ENCODE measurements at places on chromosomes 12 and 14.

DNA sequence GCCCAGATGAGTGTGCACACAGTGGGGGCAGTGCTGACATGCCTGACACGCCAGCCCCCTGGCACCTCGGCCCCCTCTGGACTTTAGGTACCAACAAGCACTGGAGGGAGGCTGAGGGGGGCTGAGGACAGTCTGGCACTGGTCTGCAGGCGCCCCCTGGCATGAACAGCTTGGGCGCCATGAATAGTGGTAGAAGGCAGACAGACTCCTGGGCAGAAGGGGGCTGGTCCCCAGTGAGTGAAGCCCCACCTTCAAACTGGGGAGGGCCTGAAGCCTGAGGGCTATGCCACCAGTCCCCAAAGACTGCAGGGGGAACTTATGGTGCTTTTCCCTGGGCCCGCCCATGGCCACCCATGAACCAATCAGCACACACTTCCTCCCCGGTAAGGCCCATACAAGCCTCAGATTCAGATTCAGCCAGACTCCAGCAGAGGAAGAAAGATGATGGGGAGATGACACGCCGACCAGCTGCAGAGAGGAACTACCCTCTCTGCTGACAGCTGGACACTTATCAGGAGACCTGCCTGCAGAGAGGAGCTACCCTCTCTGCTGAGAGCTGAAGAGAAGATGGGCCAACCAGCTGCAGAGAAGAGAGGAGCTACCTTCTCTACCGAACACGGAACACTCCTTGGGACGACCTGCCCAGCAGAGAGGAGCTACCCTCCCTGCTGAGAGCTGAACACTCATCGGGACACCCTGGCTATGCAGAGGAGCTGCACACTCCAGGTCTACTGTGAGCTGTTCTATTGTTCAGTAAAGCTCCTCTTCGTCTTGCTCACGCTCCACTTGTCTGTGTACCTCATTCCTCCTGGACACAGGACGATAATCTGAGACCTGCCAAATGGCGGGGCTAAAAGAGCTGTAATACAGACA, 324.5 kb downstream of the PCNX1 start:
- DNase-seq: no peak

DNA sequence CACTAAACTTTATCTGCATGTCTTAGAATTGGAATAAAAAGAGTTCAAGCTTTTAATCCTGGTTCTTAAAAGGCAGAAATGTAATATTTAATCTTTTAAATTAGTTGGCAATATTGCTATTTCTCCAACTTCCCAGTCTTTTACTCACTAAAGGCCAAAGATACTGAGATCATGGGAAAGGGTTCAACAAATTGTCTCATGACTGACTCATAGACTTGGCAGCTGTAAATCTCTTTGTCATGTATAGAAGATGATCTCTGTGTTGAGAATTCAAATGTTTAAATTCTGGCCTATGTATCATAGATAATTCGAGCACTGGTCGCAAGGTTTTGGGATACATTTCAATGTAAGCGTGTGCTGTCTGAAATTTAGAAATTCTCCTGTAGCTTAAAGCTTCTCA, 40.1 kb upstream of the STRAP start:
- DNase-seq: no peak

GRCh38 chr14:76837524-76837923, 11.3 kb downstream of the LRRC74A start:
- DNase-seq: no peak

DNA sequence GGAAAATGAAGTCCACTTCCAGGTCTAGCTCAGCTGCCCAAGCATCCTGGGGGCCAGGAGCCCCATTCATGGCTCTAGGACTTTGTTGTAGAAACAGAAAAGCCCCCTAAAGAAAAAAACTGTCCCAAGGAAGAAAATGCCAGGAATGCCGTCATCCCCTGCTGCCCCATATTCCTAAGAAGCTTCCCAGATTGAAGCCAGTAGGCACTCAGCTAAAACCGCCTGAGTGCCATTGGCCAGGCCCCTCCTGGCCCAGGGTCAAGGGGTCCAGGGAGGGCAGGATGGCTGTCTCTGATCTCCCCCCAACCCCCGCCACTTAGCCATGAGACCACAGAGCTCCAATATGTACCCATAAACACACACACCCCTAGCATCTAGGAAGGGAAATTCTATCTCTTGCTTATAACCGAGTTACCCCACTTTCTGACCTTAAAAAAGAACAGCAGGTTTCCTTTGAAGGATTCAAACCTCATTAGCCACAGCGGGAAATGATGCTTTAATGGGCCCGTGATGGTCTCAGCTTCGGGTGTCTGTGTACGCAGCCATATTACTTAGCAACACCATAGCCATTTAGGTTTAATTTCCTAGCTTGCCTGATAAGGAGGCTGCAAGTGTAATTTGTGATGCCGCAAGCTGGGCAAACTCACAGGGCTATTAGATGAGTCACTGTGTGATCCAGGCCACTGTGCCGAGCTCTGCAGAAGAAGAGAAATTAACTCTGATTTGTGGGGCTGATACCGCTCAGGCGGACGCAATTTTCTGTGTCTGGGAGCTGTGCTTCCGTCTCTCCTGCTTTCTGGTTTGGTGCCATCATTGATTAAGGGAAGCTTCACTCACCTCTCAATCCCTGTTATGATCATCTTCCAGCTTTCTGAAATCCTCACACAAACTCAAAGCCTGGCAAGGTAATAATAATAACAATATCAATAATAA, 84.2 kb downstream of the GCH1 start:
- no peak for DNase-seq

- DNase-seq: no peak
These were observed 55.7 kb downstream of the PCNX1 start for GRCh38 chr14:70962935-70963334.

- no peak for DNase-seq
These were observed 157.5 kb downstream of the C12orf75 start for GRCh38 chr12:105487963-105488362.

GRCh38 chr12:113346353-113346752, 11.4 kb upstream of the SLC8B1 start:
- DNase-seq: no peak

GRCh38 chr14:49303946-49304516, 282.1 kb downstream of the RPS29 start:
- no peak for DNase-seq

GRCh38 chr12:6752167-6752920, 597 bp downstream of the MLF2 start:
- DNase-seq: no peak

- no peak for DNase-seq
These were observed 11.3 kb upstream of the FAM222A start for GRCh38 chr12:109702111-109702841.

GRCh38 chr12:49030119-49030518, 11.5 kb upstream of the PRKAG1 start:
- no peak for DNase-seq

- DNase-seq: no peak
These were observed 14.0 kb downstream of the KCTD10 start for GRCh38 chr12:109462868-109463692.

DNA sequence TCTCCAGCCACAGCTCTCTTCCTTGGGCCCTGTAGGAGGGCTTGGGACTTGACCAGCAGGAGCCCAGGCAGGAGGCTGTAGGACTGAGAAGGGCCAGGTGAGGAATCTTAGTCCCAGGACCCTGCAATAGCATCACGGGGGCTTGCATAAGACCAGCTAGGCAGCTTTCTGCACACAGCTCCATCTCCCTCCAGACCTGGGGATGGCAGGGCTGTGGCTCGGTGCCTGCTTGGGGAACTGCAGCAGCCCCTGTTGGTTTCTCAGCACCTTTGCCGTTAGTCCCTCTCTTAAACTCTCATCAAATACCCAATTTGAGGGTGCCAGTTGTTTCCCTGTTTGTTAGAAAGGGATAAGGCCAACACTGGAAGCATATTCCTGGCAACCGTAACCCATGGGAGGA, 14.3 kb downstream of the DIO3 start:
- no peak for DNase-seq

DNA sequence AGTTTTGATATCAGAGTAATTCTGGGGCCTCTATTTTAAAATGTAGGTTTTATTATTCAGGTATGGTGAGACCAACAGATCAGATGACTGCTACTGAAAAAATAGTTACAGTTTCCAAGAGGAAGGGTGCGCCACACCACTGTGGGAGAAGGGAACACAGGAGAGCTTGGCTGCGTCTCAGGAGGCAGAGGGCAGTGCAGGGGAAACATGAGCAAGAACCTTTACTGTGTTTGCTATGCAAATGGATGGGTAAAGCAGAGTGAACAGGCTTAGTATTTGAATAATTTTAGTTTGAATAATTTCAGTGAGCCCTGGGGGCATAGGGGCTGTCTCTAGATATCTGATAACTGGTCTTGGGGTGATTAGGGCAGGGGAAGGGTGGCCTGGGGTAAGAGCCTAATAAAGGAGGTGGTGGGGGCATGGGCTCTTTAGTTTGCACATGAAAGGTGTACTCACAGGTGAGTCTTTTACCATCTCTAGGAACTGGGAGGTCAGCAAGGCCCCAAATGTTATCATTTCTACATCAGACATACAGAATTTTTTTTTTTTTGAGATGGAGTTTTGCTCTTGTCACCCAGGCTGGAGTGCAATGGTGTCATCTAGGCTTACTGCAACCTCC, 196.8 kb upstream of the NEDD1 start:
- no peak for DNase-seq

All from stimulated activated CD4-positive, alpha-beta T cell treated with anti-CD3 and anti-CD28 coated beads, TNF-alpha, amount 100 ng/mL, for 1 hour (primary cell).